ENCODE measurements at places on chromosomes 3 and 15.

GRCh38 chr3:114078126-114078525 is 21.6 kb downstream of the QTRT2 start:
- no peak for DNase-seq

DNA sequence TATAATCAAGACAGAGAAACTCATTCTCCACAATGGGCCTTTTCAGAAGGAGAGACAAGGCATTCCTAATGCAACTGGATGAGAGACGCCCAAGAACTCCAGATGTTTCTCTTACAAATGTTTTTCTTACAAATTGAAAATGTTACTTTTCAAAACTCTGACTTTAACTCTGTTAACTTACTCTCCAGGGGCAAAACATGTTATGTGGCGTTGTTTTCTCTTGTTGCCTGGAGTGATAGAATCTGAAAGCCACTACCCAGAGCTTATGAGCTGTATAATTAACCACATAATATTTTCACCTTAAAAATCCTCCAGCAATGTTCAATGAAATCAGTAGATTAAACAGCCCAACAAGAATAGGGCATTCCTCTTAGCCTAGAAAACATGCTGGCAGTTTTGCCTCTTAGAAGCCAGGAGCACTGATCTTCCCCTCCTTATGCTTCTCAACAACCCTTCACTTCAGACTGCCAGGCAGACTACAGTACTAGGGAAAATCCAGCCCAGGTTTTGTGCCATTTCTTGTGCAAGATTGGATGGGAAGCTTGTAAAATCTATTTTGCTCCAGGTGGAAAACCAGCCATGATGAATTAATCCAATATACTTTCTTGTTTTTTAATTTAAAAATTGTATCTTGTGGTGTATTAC is 186.7 kb upstream of the GADL1 start:
- DNase-seq: no peak

GRCh38 chr3:112582244-112582874 is 20.5 kb downstream of the SLC35A5 start:
- peak; percentile 16 for DNase-seq

- no peak for DNase-seq
These were observed 148.9 kb upstream of the PEX5L start for GRCh38 chr3:180185650-180186049.

- DNase-seq: no peak
These were observed 182.6 kb downstream of the TP63 start for GRCh38 chr3:189813647-189814240.

GRCh38 chr3:141111364-141112155 is 60.4 kb downstream of the SPSB4 start:
- DNase-seq: no peak

DNA sequence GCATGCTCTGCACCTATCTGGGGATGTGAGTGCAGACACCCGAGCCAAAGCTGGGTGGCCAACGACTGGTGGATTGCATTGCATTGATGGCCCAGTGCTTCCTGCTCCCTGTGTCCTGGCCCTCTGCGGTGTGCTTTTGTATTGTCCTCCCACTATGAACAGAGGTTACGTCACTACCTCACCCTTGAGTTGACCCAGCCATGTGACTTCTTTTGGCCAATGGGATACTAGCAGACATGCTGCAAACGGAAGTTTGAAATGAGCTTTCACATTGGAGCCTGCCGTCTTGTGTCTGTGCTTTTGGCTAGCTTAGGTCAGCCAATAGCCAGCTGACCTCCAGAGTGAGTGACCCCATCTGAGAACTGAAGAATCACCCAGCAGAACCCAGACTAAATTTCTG is 15.3 kb upstream of the TBC1D21 start:
- no peak for DNase-seq

GRCh38 chr3:195263193-195263924 is 7.6 kb downstream of the XXYLT1 start:
- no peak for DNase-seq

- no peak for DNase-seq
These were observed 6.6 kb downstream of the XYLB start for GRCh38 chr3:38353151-38353550.

DNA sequence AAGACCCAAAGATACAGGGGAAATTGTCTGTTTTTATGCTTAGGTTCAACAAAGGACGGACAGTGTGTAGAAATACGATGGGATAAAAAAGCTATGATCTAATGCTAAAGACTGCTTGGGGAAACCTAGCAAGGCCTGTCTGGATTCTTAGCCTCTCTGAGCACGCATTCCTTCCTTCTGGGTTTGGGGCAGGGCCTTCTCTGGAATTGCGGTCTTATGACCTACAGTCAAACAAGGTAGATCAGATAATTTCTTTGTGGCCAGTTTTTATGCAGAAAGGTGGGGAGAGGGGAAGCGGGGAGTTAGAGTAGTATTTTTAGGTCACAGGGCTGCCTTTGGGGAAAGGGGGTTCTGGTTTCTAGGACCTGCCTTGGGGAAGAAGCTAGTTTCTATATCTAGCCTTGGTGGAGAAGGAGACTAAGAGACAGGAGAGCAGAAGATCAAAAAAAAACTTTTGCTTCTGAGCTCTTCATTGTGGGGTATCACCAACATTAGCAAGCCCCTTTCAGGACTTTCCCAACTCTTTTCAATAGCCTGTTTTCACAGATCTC is 39.1 kb upstream of the LIPC start:
- no peak for DNase-seq

DNA sequence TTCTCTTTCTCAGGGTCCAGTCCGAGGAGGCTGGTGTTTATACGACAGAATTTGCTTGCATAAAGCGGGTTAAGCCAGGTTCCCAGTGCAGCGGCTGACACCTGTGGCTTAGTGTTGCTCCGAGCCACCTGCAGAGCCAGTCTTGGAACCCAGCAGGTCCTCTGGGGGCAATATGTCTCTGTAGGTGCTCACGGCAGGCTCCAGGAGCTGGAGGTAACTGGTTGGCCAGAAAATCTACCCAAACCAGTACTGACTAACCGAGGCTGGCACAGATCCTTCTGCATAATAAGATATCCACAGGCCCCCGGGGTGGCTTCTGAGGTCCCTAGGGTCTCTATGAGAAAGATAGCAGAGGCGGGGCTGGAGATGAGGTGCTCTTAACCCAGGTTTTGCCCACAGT is 3.2 kb downstream of the MGLL start:
- no peak for DNase-seq

- DNase-seq: no peak
These were observed 7.3 kb upstream of the CAMK1 start for GRCh38 chr3:9776896-9777693.

DNA sequence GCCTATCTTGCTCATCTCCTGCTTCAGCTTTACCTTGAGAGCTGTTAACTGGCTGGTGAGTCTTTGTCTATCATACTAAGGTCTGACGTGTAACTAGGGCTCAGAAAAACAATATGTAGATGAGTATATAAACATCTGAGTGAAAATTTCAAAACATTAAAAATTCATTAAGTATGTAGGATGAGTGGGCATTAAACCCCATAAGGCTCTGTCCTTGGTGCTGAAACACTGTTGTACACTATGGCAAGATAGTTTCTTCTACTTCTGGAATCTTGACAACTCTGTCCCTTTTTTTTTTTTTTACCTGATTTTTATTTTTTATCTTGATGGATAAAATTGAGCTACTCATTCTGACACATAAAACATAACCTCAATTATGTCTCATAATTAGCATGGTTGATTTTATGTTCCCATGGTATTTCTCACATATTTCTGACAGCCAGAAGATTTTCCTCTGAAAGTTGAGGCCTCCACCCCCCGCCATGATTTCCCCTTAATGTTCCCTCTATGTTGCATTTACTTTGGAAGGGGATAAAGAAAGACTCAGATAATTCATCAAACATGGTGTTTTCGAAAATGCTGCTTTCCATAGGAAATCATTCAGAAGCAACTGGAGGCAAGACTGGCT is 54.3 kb downstream of the DGKG start:
- no peak for DNase-seq

GRCh38 chr3:113205481-113205880 is 5.9 kb upstream of the BOC start:
- no peak for DNase-seq

GRCh38 chr3:45043728-45044299 is 17.7 kb downstream of the CLEC3B start:
- no peak for DNase-seq

GRCh38 chr3:156964577-156964976 is 138.4 kb downstream of the LEKR1 start:
- no peak for DNase-seq

- DNase-seq: no peak
These were observed 1.5 kb downstream of the NSUN3 start for GRCh38 chr3:94064243-94064860.

GRCh38 chr15:64950888-64951287 is 38.8 kb downstream of the SPG21 start:
- no peak for DNase-seq

GRCh38 chr15:36763685-36764084 is 184.3 kb downstream of the CDIN1 start:
- DNase-seq: no peak

DNA sequence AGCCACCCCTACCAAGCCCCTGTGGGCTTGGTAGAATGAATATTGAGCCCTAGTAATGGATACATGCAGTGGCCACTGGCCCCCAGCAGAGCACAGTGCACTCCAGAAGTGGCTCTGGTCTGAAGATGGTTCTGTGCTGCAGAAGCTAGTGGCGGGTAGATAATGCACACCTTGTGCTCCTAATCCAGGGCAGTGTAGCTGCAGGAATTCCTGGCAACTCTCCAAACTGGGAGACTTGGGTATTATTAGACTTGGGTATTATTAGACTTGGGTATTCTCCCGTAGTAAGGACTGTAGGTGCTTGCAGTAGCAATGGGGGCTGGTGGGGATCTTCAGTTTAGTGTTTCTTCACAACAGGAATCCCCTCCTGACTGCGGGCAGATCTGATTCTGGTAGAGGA is 34.7 kb downstream of the NUSAP1 start:
- no peak for DNase-seq
